Stomach (tissue), 19 donors: ENCODE measurements at places on chromosomes 4 and X. TPM values are rescaled to one million over a fixed set of nuclear protein-coding genes. Genes with fewer than 3 reads are reported as not detected.

DNA sequence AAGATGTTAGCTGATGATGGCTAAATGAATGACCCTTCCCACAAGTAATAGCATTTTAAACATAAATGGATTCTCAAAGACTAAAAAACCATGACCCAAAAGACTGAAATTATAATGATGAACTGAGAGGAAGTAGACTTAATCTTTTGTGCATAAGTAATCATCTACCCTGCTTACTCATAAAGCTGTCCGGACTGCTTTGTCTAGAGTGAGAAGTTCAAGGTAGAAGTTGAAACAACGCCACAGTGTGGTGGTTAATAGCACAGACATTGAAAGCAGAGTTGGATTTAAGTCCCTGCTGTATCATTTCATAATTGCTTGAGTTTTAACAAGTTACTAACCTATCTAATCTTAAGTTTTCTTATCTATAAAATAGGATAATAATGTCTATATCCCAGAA, 346.6 kb downstream of the CENPC start:
- H3K36me3 ChIP-seq: no peaks in the 10 kb centered on the region
- no peak for DNase-seq
- H3K27me3 ChIP-seq: no peaks in the 10 kb centered on the region
- H3K4me3 ChIP-seq: no peak overlapping the region

DNA sequence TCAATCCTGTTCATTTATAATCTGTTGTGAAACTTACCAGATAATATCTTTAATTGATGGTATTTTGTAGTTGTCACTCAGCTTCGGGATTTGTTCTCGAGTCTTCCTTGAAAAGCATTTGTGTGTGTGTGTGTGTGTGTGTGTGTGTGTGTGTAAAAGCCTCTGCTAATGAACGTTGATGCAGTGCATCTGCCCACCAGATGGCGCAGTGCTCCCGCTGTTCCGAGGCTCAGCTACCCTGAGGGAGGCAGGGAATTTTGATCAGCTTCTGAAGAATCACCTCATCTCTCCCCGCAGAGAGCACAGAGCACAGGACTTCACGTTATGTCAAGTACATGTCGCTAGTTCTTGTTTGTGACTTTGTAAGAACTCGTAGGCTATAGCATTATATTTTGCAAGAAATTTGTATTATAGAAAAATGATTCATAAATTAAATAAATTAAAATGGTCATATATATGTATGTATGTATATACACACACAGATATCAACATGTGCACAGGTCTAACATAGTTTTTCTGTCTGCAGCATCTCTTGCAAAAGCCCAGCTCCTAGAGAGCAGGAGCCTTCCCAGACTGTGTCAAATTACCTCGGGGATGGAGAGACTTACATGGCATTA, 316.7 kb upstream of the IGFBP7 start:
- no peak overlapping the region for H3K27ac ChIP-seq
- no peak overlapping the region for H3K4me3 ChIP-seq
- H3K27me3 ChIP-seq: no peaks in the 10 kb centered on the region
- peak; percentile 61 for DNase-seq
- no peaks in the 10 kb centered on the region for H3K4me1 ChIP-seq

DNA sequence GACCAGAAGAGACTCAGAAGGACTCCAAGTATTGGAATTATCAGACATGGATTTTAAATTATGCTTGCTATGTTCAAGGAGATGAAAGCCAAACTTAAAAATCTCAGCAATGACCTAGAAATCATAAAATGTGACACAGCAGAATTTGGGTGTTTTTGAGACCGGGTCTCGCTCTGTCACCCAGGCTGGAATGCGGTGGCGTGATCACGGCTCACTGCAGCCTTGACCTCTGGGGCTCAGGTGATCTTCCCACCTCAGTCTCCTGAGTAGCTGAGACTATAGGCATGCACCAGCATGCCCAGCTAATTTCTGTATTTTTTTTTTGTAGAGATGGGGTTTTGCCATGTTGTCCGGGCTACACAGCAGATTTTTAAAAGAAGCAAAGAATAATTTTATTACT, 12.7 kb downstream of the TAB3 start:
- H3K4me3 ChIP-seq: no peak overlapping the region
- H3K4me1 ChIP-seq: peaks cover 7% of the 10 kb centered on the region
- no peaks in the 10 kb centered on the region for H3K27me3 ChIP-seq
- DNase-seq: no peak
- H3K27ac ChIP-seq: no peak overlapping the region

- no peak overlapping the region for H3K27ac ChIP-seq
- no peaks in the 10 kb centered on the region for H3K4me1 ChIP-seq
- no peaks in the 10 kb centered on the region for H3K27me3 ChIP-seq
- peak; percentile 42 for DNase-seq
- no peaks in the 10 kb centered on the region for H3K36me3 ChIP-seq
Observed at GRCh38 chrX:106481341-106481740, 130.4 kb upstream of the RADX start.

DNA sequence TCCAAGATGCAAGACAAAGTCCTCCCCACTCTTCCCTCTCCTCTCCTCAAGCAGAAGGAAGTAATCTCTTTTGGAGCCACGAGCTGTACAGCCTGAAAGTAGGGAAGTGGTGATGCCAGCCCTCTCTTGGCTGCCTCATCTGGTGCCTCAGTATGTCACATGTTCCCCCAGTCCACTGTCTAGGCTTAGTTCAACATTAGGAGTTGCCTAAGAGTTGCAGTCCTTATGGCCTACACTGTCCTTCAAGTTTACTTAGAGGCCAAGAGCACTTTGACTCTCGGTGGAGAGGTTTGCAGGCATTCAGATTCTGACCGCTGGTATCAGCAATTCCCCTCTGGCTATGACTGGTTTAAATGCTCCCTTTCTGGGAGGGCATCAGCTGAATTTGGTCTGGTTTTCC, 735.6 kb downstream of the GLUD2 start:
- no peak overlapping the region for H3K4me3 ChIP-seq
- no peaks in the 10 kb centered on the region for H3K36me3 ChIP-seq
- DNase-seq: no peak
- no peak overlapping the region for H3K27ac ChIP-seq
- no peaks in the 10 kb centered on the region for H3K4me1 ChIP-seq

DNA sequence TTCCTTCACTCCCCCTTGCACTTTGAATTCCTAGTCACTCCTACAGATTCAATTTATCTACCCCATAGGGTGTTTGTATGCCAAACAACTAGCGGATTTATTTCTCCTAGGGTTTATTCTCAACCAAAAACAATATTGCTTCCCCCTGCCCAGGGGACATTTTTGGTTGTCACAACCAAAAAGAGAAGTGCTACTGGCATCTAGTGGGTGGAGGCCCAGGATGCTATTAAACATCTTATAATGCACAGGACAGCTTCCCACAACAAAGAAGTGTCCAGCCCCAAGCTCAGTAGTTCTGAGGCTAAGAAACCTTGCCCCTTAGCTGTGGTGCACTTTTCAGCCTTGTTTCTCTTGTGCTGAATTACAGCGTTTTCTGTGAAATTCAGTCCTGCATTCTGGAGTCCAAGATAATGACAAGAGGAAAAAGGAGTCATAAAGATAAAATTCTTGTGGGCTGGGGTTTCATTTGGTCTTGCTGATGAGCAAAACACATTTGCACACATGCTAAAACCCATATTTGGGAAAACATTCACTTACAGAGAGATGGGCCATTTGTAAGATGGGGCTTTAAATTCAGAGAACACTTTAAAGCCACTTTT, 11.2 kb upstream of the SYTL4 start:
- no peak for DNase-seq
- H3K4me3 ChIP-seq: no peak overlapping the region
- H3K4me1 ChIP-seq: peaks cover 17% of the 10 kb centered on the region
- H3K36me3 ChIP-seq: no peaks in the 10 kb centered on the region
- peaks cover 4% of the 10 kb centered on the region for H3K27me3 ChIP-seq

DNA sequence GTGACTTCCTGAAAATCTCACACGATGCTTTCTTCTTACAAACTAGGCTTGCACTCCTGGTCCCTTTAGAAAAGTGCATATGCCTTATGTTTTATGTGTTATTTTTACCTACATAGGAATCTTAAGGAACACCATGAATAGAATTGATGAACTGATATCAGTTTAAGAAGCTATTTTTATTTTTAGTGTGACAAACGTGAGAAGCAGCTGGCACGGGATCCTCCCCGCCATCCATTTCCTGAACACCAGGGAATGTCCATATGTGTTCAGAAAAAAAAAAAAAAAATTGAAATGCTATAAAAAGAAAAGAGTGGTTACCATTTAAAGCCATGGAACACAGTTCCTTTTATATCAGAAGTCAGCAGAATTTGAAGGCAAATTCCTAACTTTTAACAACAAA, 1096.1 kb upstream of the PRKX start:
- H3K36me3 ChIP-seq: no peaks in the 10 kb centered on the region
- no peaks in the 10 kb centered on the region for H3K4me1 ChIP-seq

GRCh38 chrX:7263330-7263729, 115.4 kb upstream of the PUDP start:
- DNase-seq: no peak
- H3K27me3 ChIP-seq: no peaks in the 10 kb centered on the region
- no peak overlapping the region for H3K4me3 ChIP-seq
- no peaks in the 10 kb centered on the region for H3K4me1 ChIP-seq
- no peaks in the 10 kb centered on the region for H3K36me3 ChIP-seq

GRCh38 chr4:68960294-68961163, 8.9 kb upstream of the UGT2A3 start:
- H3K36me3 ChIP-seq: no peaks in the 10 kb centered on the region
- no peak overlapping the region for H3K27ac ChIP-seq
- no peaks in the 10 kb centered on the region for H3K27me3 ChIP-seq
- no peak for DNase-seq

GRCh38 chrX:108415891-108416290, 22.3 kb downstream of the COL4A6 start:
- H3K4me3 ChIP-seq: no peak overlapping the region
- DNase-seq: peak; percentile 21
- H3K27ac ChIP-seq: no peak overlapping the region
- H3K4me1 ChIP-seq: no peaks in the 10 kb centered on the region
- no peaks in the 10 kb centered on the region for H3K27me3 ChIP-seq

GRCh38 chrX:150152036-150152435, 211.1 kb upstream of the MAMLD1 start:
- H3K4me3 ChIP-seq: no peak overlapping the region
- H3K27me3 ChIP-seq: no peaks in the 10 kb centered on the region
- no peaks in the 10 kb centered on the region for H3K36me3 ChIP-seq
- DNase-seq: no peak
- no peak overlapping the region for H3K27ac ChIP-seq

DNA sequence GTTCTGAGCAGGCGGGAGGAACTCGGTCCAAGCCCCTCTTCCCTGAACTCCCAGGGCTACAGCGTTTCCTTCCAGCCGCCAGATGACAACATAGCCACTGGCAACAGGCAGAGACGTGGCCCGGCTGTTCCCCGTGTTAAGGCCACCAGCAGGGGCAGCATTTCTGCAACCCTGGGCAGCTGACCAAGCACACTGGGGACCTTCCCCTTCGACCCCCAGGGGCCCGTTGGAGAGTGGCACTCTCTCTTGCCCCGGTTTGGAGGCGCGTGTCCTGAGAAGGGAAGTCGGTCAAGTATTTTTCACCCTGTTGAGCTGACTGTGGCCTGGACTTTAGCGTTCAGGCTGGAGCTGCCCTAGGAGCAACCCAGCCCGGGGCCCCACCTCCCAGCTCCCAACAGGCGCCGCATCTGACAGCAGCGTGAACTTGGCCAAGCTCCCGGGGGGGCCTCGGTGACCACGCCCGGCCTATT, 37.6 kb downstream of the ZBTB49 start:
- peaks cover 1% of the 10 kb centered on the region for H3K36me3 ChIP-seq
- no peaks in the 10 kb centered on the region for H3K4me1 ChIP-seq
- H3K27ac ChIP-seq: no peak overlapping the region

DNA sequence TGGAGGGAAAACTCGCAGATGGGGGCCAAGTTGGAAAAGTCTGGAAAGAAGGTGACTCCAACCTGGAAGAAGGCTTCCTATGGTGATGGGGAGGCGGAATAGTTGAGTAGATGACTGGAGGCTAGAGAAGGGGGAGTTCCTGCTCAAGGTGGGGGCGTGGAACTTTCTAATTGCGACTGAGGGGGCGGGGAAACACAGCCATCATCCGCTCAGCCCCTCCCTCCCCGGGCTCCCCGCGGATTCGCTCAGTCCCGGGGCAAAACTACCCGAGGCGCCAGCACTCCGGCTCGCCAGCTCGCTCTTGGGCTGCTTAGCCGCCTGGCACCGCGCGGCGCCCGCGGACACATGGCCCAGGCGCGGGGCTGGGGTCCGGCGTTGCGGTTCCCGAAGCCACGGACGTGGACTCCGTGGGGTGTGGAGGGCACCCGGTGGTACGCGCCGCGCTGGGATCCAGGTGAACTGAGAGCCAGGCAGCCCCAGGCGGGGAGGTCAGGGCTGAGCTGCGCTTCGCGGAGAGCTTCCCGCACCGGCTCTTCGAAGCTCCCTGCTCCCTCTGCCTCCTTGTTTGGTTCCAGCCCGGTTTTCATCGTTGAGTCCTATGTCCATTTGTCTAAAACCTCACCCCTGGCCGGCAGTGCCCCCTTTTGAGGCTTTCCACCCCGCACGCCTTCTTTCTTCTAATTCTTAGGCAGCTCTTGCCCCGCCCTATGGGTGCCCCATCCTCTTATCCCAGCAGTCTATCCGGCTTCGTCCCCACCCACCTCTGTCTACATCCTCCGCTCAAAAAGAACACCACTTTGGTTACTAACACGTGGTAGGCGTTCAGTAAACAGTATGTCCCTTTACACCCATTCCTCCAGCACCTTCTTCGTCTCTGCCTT, 38.9 kb downstream of the STARD8 start:
- peak overlapping the region; percentile 76 for H3K27ac ChIP-seq
- peak overlapping the region; percentile 33 for H3K4me3 ChIP-seq
- peaks cover 25% of the 10 kb centered on the region for H3K27me3 ChIP-seq
- H3K36me3 ChIP-seq: no peaks in the 10 kb centered on the region
- peaks cover 7% of the 10 kb centered on the region for H3K4me1 ChIP-seq

DNA sequence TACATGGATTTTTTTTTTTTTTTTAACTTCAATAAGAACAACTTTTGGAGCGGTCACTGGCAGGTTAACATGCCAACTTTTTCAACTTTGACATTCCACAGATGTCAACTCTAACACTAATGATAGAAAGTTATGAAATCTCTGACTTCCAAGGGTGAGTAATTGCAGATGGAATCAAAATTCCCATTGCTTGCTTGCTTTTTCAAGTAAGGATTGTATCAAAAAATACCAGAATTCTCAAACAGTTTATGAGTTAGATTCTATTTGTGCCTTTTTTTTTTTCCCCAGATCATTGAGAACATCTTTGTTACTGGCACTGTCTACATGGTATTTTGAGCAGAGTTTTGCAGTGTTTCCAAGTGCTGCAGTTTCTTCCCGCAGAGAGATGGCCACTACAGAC, 50.3 kb upstream of the OTUD4 start:
- peak; percentile 24 for DNase-seq
- no peaks in the 10 kb centered on the region for H3K4me1 ChIP-seq
- H3K36me3 ChIP-seq: no peaks in the 10 kb centered on the region
- H3K27ac ChIP-seq: no peak overlapping the region
- H3K4me3 ChIP-seq: no peak overlapping the region
- H3K27me3 ChIP-seq: no peaks in the 10 kb centered on the region

DNA sequence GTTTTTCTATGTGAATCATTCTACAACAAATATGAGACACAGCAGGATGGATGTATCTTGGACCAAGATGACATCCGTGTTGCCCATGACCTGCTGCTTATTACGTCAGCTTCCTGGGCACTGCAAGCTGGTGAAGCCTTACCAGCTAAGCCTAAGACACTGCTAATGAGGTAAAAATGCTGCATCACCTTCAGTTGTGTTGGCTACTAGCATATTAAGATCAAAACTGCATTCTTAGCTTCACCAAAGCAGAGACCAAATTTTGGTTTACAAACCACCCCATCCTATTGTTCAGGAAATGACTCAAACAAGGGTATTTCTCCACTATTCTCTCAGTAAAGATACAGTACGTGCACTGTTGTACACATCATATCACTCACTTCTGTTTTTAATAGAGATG, 50.3 kb downstream of the MAML3 start:
- peaks cover 8% of the 10 kb centered on the region for H3K4me1 ChIP-seq
- no peaks in the 10 kb centered on the region for H3K36me3 ChIP-seq
- H3K27me3 ChIP-seq: no peaks in the 10 kb centered on the region
- H3K27ac ChIP-seq: no peak overlapping the region

The LGI2 gene
- total RNA-seq: 4.4 TPM

The OPRPN gene
- not detected for total RNA-seq

The PAGE1 gene
- total RNA-seq: not detected

The CFP gene
- total RNA-seq: not detected
